ENCODE measurements at places on chromosomes 7 and 10.
A peak's percentile ranks its signal among the peaks of the same experiment; 100 is the strongest.

DNA sequence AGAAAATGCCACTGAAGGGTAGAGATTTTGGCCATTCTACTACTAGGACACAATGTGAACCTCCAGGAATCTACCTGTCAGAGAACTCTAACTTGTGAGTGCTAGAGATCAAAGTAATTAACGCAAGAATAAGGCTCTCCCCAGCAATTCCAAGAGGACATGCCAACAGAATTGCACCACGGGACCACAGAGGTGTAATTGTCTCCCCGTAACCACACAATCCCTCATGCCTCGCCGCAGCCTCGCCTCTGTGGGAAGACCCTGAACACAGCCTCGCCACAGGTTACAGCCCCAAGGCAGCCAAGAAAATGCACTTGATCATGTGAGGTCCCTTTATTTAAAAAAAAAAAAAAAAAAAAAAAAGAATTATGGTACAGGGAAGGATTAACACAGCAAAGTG, 29.5 kb downstream of the CDCA7L start:
- DNase-seq = no peak

- DNase-seq = no peak
Measured at GRCh38 chr10:29438271-29438670, 149.4 kb downstream of the LYZL1 start.

DNA sequence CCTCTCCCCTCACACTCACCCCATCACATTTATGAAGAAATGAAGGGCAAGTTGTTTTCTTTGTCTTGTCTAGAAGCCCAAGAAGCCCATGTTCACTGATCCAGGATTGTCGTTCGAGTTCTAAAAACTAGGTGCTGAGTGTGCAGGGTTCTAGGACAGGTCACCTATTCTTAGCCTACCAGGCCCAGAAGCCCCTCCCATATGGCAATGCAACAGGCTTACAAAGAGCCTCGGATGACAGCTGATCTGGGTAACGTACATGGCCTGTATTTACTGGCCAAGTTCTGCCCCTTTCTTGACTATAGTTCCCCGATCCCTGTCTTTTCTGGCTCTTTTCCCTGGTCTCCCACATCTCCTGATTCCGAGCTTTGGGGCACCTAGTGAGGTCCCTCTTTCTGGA, 160.9 kb downstream of the FZD1 start:
- DNase-seq = no peak

GRCh38 chr7:71682841-71683781, 551.2 kb downstream of the GALNT17 start:
- DNase-seq = no peak

GRCh38 chr10:103502849-103503660, 9.6 kb downstream of the NEURL1 start:
- no peak for DNase-seq

DNA sequence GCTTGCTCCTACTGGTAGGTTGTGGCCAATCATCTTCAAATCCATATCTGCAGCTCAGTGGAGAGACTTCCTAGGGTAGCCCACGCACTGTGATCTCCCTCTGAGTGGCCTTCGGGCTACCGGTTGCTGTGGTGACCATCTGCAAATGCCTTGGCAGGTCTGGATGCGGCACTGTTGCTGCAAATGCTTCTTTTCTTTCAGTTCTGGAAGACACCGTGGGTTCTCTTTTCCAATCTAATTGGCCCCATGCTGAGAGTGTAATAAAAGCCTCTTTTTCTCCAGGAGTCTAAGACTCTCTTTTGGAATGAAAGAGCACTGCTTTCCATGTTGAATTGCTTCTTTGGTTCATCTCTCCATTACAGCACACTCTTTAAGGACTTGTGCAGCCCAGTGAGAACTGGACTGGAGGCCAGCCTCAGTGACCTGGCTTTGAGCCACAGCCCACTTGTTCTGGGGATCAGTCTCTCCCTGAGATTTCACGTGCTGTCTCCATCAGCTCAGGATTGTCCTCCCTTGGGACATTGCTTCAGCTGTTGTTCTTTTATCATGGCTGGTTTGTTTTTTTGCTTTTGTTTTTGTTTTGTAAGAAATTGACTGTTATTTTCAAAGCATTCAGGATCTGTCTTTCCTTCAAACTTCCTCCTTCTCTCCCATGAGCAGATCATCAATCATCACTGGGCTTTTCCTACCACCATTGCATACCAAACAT, 286.6 kb downstream of the BMPER start:
- no peak for DNase-seq

GRCh38 chr10:131201741-131202515, 109.6 kb downstream of the TCERG1L start:
- no peak for DNase-seq

DNA sequence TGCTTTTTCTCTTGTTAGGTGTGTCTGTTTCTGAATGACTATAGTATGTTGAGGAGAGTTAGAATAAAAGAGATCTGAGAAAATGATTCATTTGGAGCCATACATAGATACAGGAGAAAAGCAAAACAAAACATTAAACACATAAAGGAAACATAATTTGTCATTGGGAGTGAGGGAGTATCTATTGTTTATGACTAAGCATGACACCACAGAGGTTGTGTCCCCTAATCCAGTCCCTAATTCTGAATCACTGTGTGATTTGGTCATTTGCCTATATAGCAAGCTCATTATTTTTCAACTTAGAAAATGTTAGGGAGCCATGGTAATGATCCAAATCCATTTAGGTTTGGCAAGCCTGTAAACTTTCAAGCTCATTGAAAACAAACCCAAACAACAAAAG, 132.3 kb upstream of the BMPER start:
- no peak for DNase-seq

- DNase-seq = peak; percentile 4
Measured at GRCh38 chr7:118590107-118590506, 365.6 kb downstream of the ANKRD7 start.

- DNase-seq = no peak
Measured at GRCh38 chr7:137968890-137969289, 33.0 kb downstream of the CREB3L2 start.

GRCh38 chr7:39700932-39701331, 77.6 kb downstream of the RALA start:
- no peak for DNase-seq

GRCh38 chr10:43228783-43229207, 38.1 kb downstream of the RASGEF1A start:
- no peak for DNase-seq

- no peak for DNase-seq
Measured at GRCh38 chr10:132461103-132461682, 64.2 kb downstream of the PWWP2B start.

- no peak for DNase-seq
Measured at GRCh38 chr7:78850093-78850740, 603.2 kb downstream of the MAGI2 start.

DNA sequence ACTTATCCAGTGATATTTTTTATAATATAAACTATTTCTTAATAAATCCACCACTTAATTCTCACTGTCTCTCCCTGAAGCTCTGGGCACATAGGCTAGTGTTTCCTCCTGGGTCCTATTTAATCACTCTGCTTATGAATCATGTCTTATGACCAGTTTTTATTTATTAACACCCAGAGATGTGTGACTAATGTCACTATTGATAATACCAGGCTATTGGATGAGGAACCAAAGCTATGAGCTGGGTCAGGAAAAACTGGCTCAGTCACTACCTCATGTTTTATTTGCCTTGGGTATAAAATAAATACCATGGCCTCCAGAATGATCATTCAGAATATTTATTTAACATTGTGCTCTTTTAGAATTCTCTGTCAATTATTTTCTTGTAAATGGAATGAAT, 5.2 kb downstream of the SEMA3E start:
- DNase-seq = no peak

GRCh38 chr10:130000918-130001317, 36.8 kb upstream of the EBF3 start:
- no peak for DNase-seq

- DNase-seq = peak; percentile 52
Measured at GRCh38 chr7:6392712-6393666, 54.8 kb downstream of the DAGLB start.

DNA sequence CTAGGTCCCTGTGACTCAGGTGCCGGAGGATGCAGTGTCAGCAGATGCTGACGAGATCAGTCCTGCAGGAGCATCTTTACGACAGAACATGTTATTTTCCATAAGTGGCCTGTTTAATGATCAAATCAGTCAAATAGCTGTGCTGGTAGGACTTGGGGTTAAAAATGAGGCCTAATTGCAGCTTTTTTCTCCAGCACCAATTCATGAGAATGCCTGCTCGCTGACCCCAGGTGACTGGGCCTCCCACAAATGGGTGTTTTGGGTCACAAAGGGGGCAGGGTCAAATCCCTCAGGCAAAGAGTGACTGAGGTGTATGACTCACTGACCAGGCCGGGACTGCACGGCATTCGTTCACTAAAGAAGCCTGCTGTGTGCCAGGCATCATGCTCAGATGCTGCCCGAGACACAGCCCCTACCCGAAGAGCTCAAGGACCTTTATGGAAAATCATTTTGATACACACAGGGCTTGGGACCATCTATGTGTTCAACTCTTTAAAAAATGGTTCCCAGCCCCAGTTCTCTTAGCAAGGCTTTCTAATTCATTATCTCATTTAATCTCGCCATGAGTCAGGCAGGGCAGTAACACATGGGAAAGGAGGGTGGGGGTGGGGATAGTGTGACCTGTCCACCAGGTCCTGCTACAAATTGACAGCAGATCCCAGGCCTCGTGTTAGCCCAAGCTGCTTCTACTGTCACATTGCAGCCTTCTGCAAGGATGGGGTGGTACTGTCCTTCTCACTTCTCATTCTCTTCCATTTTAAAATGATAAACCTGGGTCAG, 21.1 kb downstream of the ZNF775 start:
- no peak for DNase-seq

- no peak for DNase-seq
Measured at GRCh38 chr10:44960088-44960460, 472 bp downstream of the RASSF4 start.

DNA sequence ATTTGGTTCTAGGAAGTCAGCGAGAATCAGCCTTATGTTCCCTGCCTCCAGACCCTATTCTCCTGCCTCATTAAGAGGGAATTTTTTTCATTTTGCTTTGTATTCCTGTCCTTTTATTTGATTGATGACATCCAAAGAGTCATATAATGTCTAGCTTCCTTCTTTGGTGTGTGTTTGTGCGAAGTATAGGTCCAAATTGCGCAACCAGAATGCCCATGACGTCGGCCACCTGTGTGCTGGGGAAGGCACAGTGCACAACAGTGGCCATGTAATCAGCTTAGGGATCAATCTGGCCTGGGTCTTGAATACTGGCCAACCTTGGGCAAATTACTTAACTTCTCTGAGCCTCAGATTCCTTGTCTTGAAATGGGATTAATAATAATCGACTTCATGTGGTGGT, 206.2 kb downstream of the VTI1A start:
- DNase-seq = no peak

DNA sequence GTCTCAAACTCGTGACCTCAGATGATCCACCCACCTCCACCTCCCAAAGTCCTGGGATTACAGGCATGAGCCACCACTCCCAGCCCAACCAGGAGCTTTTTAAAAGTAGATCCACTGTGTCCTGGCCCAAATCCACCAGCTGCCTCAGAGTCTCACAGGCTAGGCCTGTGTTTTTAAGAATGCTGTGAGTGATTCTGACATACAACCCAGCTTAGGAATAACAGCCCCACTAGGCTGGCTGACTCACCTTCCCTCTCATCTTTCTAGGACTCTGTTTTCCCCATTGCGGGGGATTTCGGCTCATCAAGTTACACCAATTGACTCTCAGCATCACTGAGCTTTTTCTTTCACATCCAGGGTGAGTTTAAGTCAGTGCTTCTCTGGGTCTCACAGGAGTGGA, 207.6 kb downstream of the SKIDA1 start:
- DNase-seq = no peak

DNA sequence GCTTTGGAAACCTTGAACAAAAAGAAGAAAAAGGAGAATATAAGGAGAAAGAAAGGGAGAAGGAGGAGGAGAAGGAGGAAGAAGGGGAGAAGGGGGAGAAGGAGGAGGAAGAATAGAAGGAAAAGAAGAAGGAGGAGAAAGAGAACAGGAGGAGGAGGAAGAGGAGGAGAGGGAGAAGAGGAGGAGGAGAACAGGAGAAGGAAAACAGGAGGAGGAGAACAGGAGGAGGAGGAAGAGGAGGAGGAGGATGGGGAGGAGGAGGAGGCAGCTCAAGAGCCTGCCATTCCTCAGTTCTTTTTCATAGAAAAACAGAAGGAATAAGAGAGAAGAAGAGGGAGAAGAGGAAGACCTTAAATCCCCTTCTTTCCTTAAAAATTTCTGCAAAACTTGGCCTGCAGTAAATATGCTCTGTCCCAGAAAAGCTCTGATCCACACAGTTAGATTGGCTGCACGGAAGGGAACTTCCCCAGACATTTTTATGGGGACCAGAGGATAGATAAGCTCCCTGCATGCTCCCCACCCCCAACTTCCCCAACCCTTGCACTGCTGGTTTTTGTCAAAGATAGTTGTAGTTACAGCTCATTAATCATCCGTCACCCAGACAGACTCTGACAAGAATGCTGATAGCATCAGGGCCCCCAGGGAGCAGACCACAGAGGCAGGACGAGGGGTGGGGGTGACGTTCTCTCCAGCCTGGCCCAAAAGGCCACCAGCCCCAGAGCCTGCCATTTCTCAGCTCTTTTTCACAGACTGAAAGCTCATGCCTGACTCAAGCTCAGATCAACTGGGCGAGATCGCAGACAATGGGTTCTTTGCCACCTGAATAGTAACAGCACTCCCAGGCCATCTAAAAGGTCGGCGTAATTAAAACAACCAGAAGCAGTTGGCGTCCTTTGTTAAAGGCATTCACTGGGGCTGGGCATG, 34.5 kb upstream of the LYZL1 start:
- no peak for DNase-seq

- DNase-seq = no peak
Measured at GRCh38 chr7:29496355-29497020, 67.1 kb upstream of the PRR15 start.

- no peak for DNase-seq
Measured at GRCh38 chr10:32314588-32314987, 32.4 kb downstream of the EPC1 start.

- DNase-seq = no peak
Measured at GRCh38 chr7:93036149-93036640, 81.6 kb downstream of the SAMD9 start.

- no peak for DNase-seq
Measured at GRCh38 chr7:7921830-7922229, 46.8 kb upstream of the GLCCI1 start.

GRCh38 chr10:27223964-27224363, 16.6 kb downstream of the ACBD5 start:
- DNase-seq = peak; percentile 39

GRCh38 chr7:31553661-31554081, 39.8 kb downstream of the ITPRID1 start:
- no peak for DNase-seq

DNA sequence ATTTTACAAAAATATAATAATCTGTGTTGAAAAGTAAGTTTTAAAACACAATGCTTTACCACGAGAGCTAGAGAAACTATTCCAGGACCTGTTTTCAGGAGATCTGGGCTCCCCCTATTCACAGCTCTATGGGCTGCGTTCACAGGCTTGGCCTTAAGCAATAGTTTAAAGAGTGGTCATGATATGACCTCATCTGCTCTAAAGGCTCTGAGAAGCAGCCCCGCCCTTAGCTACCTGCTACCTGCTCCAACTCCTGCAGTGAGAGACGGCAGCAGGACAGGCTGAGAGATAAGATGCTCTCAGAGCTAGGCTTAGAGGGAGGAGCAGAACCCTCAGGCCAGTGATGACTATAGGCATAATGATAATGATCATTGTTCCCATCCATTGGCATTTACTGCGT, 12.6 kb downstream of the ALOX5 start:
- no peak for DNase-seq

GRCh38 chr7:87152897-87153641, 816 bp downstream of the DMTF1 start:
- DNase-seq = peak; percentile 54
